Right atrium auricular region (tissue), 2 donors: ENCODE measurements at places on chromosomes 11 and 22. TPM values are rescaled to one million over a fixed set of nuclear protein-coding genes. Genes with fewer than 3 reads are reported as not detected.

- no peak overlapping the region for H3K27ac ChIP-seq
- peaks cover 3% of the 10 kb centered on the region for H3K4me1 ChIP-seq
- H3K27me3 ChIP-seq, result no peaks in the 10 kb centered on the region
These were observed 2.2 kb upstream of the P2RX6 start for GRCh38 chr22:21012446-21013407.

- no peaks in the 10 kb centered on the region for H3K36me3 ChIP-seq
- no peak overlapping the region for H3K4me3 ChIP-seq
- no peak for DNase-seq
- H3K27ac ChIP-seq, result no peak overlapping the region
- H3K4me1 ChIP-seq, result no peaks in the 10 kb centered on the region
These were observed 368.9 kb downstream of the SHANK2 start for GRCh38 chr11:70883323-70883940.

ARHGAP8 gene
- 0.24 TPM for total RNA-seq

- no peaks in the 10 kb centered on the region for H3K4me1 ChIP-seq
- H3K27ac ChIP-seq, result no peak overlapping the region
- no peak overlapping the region for H3K4me3 ChIP-seq
- no peaks in the 10 kb centered on the region for H3K27me3 ChIP-seq
- no peaks in the 10 kb centered on the region for H3K36me3 ChIP-seq
- DNase-seq, result no peak
These were observed 29.0 kb upstream of the ALX4 start for GRCh38 chr11:44338698-44339529.

GRCh38 chr11:79440571-79441460 is at the start of gene TENM4:
TENM4 (minus strand) TSS chr11:79441030; CDS start chr11:79069944, 371,086 bp downstream.
- H3K27me3 ChIP-seq, result peaks cover 5% of the 10 kb centered on the region
- peak within 1 kb of the TSS; percentile 35 for H3K4me3 ChIP-seq
- H3K4me1 ChIP-seq, result peaks cover 50% of the 10 kb centered on the region
- peak within 1 kb of the TSS; percentile 41 for H3K27ac ChIP-seq
- H3K36me3 ChIP-seq, result no peaks in the 10 kb centered on the region

KCNQ1 gene
- total RNA-seq, result 12.7 TPM

GRCh38 chr11:34148504-34149165 is 43.2 kb downstream of the NAT10 start:
- DNase-seq, result no peak
- H3K27me3 ChIP-seq, result no peaks in the 10 kb centered on the region
- no peaks in the 10 kb centered on the region for H3K4me1 ChIP-seq
- H3K27ac ChIP-seq, result no peak overlapping the region

- no peaks in the 10 kb centered on the region for H3K4me1 ChIP-seq
- H3K27me3 ChIP-seq, result no peaks in the 10 kb centered on the region
- peak overlapping the region; percentile 87 for H3K27ac ChIP-seq
- H3K36me3 ChIP-seq, result no peaks in the 10 kb centered on the region
These were observed 1.7 kb downstream of the MMP11 start for GRCh38 chr22:23774114-23774921.

- H3K27me3 ChIP-seq, result peaks cover 30% of the 10 kb centered on the region
- no peak overlapping the region for H3K27ac ChIP-seq
- H3K4me3 ChIP-seq, result peak overlapping the region; percentile 30
- no peak for DNase-seq
These were observed 4.7 kb downstream of the WNT7B start for GRCh38 chr22:45972091-45972888.

OR9I1 gene
- total RNA-seq, result not detected

SLC22A8 gene
- not detected for total RNA-seq
